ENCODE measurements at places on chromosomes 2 and 18.

DNA sequence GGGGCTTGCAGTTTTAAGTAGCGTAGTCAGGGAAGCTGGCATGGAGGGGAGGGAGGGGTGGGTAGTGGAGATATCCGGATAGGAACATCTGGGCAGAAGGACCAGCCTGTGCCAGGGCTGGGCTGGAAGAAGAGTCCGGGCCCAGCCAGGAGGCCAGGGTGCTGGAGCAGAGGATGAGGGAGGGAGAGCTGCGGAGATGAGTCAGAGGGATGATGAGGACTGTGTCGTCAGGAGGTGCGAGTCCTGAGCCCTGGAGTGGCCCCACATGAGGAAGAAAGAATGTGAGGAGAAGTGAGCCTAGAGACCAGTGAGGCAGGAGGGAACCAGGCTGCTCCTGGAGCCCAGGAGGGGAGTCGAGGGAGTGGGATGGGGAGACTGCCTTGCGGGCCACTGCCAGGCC lies 82.4 kb downstream of the CTIF start:
- DNase-seq = no peak

GRCh38 chr2:138572318-138572717 lies 70.7 kb downstream of the SPOPL start:
- no peak for DNase-seq

DNA sequence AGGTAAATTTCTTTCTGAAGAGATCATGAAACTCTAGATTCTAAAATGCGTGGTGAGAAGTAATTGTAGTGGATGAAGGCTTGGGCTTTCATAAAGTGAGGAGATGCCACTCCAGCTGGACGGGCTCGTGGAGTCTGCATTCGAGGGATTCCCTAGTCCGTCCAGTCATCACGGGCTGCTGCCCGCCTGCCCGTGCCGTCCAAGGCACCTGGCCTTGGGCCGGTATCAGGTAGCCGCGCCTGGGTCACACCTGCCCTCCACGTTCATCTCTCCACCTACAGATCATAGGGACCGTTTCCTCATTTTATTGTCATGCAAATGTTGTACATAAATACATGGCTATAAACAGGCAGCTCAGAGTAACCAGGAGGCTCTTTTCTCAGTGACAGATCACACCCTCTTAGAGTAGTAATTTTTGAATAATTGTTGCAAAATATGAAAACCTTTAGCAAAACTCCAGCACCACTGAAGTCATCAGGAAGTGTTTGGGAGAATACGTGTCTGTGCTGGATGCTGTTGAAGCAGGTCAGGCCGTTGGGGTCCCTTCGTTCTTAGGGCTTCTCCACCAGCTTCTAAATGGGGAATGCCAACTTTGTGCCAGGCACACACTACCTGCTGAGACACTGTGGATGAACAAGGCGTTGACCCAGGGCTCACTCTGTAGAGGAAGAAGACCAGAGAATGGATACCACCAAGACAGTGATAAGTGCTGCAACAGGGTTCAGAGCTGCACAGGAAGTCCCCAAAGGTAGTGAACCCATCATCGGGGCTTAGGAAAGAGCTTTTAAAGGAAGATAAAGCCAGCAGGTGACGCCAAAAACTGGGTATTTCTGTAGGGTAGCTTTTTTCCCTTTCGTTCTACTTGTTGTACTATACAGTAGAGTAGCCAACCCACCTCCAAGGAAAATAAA lies 112.5 kb downstream of the FAM210A start:
- DNase-seq = no peak

DNA sequence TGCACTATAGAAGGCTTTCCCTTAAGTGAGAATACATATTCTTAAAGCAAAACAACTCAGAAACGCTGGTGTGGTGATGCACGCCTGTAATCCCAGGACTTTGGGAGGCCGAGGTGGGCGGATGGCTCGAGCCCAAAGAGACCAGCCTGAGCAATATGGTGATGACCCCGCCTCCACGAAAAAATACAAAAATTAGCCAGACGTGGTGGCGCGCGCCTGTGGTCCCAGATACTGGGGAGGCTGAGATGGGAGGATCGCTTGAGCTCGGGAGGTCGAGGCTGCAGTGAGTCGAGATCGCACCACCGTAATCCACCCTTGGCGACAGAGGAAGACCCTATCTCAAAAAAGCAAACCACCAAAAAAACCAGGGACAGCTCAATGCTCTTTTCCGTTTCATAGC lies 750 bp upstream of the CCDC150 start:
- DNase-seq = no peak

DNA sequence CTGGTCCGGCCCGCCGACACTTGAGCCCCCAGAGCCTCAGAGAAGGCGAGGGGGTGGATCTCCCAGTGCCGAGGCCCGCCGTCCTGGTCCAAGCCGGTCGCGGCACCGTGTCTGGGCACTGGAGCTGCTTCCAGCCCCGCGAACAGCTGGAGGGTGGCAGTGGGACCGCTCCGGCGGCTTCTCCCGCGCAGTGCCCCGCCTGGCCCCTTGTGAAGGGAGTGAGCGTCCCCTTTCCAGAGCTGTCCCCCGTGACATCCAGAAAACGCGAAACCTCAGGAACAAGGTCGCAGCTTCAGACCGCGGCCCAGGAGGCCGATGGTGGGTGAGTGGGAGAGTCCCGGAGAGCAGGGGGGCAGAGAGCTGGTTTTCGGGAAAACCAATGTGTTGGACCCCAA lies 579 bp upstream of the EMX1 start:
- DNase-seq = no peak

DNA sequence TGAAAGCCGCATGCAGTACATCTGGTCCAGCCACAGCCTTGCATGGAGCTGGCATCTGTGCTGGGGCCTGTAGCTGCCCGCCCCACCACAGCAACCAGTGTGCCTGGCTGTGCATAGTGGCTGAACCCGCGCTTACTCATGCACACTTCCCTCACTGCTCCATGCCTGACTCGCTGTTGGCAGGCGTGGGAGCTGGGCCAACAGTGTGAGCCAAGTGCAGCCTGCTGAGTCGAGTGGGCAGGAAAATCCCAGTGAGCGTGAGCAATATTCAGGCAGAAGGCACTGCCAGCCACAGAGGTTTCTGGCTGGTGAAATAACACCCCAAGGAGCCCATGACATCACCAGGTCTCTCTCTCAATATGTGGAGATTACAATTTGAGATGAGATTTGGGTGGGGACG lies 1674.1 kb upstream of the TMEFF2 start:
- no peak for DNase-seq

- DNase-seq = peak; percentile 63
Measured at GRCh38 chr2:9205963-9206948, at the start of gene ASAP2. ASAP2 (plus strand) TSS chr2:9206812; CDS start chr2:9207105, 293 bp downstream.

DNA sequence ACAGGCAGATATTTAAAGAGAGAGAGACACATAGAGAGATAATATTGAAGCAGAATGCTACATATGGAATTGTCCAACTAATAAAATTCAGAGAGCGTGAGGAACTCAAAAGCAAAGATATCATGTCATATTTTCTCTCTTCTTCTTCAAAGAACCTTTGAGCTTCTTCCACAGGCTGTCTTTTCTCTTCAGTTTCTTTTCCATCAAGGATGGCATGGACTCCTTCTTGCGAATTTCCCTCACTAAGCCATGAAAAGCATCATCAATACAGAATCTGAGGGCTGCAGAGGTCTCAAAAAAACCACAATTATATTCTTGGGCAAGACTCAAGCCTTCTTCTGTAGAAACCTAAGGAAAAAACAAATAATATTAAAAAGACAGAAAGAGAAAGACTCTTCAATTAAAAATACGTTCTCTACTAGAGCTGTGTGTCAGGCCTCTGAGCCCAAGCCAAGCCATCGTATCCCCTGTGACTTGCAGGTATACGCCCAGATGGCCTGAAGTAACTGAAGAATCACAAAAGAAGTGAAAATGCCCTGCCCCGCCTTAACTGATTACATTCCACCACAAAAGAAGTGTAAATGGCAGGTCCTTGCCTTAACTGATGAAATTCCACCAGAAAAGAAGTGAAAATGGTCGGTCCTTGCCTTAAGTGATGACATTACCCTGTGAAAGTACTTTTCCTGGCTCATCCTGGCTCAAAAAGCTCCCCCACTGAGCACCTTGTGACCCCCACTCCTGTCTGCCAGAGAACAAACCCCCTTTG lies 371.9 kb downstream of the RIT2 start:
- no peak for DNase-seq

GRCh38 chr2:106649306-106649705 lies 162.1 kb downstream of the CD8B2 start:
- DNase-seq = no peak

- peak; percentile 66 for DNase-seq
Measured at GRCh38 chr2:222358876-222359275, 60.1 kb upstream of the PAX3 start.

- DNase-seq = no peak
Measured at GRCh38 chr2:122670897-122671296, 915.4 kb downstream of the TSN start.

- DNase-seq = no peak
Measured at GRCh38 chr2:70886541-70886987, 49.1 kb upstream of the ATP6V1B1 start.

DNA sequence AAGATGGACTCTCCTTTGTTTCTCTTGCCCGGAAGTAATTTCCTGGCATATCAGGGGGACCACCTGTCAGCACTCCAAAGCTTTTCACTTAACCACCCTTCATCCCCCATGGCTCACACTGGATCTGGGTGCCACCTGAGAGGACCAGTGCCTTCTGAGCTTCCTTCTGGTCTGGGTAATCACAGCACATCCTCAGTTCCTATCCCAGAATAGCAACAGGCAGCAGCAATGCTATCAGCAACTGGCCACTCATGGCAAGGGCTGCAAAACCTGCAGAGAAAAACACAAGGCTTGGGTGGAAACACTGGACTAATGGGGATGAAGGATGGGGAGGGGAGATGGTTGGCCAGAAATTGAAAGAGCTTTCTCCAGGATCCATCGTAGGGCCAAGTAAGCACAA lies 59.9 kb upstream of the STPG4 start:
- DNase-seq = no peak

GRCh38 chr2:176117162-176117822 lies 714 bp downstream of the HOXD10 start:
- no peak for DNase-seq

GRCh38 chr18:79463424-79463960 lies 67.8 kb downstream of the NFATC1 start:
- no peak for DNase-seq

DNA sequence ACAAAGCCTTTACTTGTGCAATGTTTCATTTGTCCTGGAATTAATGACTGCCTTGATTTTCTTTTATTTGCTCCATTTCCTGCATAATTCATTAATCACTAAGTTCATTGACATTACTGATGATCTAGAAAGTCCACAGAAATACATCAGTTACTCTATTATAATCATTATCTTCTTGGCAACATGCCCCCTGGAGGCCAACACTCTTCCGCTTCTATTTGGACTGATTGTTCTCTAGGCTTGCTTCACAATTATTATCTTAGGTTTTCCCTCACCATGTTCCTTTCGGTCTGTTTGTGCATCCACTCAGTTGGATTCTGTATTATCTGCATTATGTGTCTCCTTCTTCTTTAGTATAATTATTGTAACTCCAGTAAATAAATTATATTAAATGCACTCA lies 461.0 kb upstream of the CDH2 start:
- no peak for DNase-seq

GRCh38 chr2:17051538-17051937 lies 385.9 kb upstream of the CYRIA start:
- no peak for DNase-seq

- no peak for DNase-seq
Measured at GRCh38 chr2:16621316-16621715, 44.3 kb downstream of the CYRIA start.

- no peak for DNase-seq
Measured at GRCh38 chr2:202555356-202555755, 79.4 kb upstream of the FAM117B start.

DNA sequence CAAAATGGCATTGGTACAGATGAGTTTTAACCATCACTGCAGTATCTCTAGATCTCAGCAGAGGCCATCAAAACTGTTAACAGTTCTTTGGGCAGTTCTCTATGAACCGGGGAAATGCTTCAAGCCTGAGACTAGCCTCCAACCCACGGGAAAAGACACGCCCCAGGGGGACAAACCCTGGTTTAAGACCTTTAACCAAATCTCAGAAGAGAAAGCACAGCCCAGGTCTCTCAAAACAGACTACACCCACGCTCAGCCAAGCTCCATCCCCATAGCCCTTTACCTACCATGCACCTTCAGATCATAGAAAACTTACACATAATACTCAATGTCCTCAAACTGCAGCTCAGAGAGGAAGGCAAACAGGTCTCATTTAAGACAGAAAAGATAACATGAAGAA lies 78.3 kb downstream of the TMEM163 start:
- no peak for DNase-seq

DNA sequence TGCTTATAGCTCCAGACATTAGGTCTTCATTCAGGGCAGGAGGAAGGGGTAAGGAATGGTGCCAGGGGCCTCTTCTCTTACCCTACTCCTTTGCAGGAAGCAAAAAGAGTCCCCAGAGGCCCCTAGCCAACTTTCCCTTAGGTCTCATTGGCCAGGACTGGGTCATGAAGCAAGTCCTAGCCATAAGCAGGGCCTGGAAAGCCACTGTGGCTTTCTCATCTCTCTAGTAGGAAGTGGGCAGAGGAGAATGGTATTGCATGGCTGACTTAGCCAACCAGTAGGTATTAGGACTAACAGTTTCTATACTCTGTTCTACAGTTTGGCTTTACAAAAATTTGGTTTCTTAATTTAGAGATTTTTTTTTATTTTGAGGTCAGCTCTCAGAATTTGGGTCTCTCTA lies 4.8 kb downstream of the FAM228A start:
- DNase-seq = no peak

- DNase-seq = no peak
Measured at GRCh38 chr18:55864281-55864680, 276.3 kb upstream of the TCF4 start.

- DNase-seq = no peak
Measured at GRCh38 chr2:46801731-46802664, 113.6 kb downstream of the MCFD2 start.

- DNase-seq = no peak
Measured at GRCh38 chr2:127884436-127884835, 1.3 kb downstream of the AMMECR1L start.

- DNase-seq = no peak
Measured at GRCh38 chr2:237501892-237502513, 15.0 kb downstream of the MLPH start.

GRCh38 chr2:238263204-238264071 lies 23.6 kb upstream of the HES6 start:
- DNase-seq = peak; percentile 73

DNA sequence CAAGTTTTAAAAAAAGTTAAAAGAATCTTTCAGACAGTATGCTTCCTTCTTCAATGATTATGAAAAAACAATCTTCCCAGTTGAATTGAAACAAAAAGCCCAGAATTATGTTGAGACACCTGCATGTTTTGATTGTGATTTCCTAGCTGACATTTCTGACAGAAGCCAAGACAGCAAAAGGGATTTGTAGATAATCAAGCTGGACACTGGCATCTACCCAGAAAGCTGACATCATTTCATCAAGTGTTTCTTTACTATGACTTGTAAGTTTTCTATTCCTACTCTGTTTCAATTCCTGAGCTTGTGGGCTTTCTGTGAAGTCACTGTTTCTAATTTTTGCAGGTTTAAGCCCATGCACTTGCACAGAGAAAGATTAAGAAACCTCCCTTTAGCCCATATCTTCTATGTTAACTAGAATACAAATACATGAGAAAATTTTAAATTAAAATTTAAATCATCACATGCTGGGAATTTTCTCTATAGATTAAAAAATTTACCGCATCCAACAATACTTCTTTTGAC lies 82.9 kb upstream of the CCDC85A start:
- DNase-seq = no peak

Measured in GDM1 (cell line).